ENCODE measurements at places on chromosomes 4 and X.

GRCh38 chr4:171814545-171814944 is 1.3 kb downstream of the GALNTL6 start:
- no peak for DNase-seq

DNA sequence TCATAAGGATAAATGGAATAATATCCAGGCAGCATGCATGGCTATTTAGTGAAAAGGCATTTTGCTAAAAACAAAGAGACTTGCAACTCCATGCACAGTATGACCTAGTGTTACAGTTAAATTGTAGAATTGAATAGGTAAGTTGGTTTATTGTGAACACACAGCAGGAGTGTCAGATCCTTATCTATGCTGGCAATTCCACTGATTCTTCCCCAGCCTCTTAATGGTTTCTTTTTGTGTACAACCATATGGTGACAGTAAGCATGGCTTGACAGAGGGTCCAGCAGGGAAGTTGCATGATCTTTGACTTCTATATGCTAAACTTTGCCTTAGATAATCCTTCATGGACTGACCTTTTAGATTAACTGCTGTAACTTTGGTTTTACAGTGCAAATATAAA is 936.6 kb upstream of the EPHA5 start:
- DNase-seq: no peak

DNA sequence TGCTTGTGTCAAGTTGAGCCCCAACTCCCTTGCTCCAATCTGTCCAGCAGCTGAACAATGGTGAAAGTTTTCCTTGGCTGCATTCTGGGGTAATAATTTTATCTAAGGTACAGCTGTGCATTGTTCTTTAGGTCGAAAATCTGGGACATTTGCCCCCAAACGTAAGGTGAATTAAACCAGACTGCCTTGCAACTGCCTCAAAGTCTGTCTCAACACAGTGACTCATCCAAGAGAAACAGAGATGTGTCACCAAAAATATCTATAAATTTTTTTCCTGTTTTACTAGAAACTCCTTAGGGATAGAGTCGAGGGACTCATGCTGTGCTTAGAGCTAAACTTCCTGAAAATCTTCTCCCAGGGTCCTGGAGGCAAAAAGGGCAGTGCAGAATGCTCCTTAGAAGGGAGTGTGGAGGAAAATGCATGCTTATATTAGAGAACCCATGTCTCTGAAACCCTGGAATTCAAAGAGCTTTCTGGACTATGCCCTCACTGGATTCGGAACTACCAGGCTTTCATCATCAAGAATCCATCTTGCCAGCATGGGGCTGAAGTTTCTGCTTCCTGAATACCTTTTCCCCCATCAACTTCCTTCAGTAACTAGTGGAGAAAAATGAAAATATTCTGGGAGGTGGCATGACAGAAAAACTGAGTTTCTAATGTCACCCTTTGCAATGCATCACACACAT is 115.7 kb downstream of the PALLD start:
- no peak for DNase-seq

DNA sequence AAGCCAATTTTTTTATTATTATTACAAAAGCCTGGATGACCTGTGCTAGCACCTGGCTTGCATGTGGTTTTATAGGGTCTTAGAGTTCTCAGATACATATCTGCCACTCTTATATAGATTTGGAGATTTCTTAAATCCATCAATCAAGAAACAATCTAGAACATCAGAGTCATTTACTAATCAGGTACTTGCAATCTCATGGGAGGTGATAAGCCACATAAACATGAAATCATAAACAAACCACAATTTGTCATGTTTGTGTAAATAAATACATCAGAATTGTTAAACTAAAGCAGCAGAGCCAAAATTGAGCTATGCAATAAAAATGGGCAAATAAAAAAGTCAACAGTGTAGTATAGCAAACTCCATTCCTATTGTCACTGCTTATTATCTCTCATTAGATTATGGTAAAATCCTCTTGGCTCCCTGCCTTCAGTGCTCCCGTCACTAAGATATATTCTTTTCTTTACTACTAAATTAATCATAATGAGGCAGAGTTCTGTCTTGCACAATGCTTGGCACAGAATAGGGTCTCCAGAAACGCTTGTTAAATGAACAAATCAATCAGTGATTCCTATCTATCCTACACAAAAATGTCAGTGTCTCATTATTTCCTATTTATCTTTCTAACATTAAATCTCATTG is 108.7 kb upstream of the TTC29 start:
- no peak for DNase-seq

GRCh38 chr4:85391071-85391470 is 83.9 kb upstream of the ARHGAP24 start:
- DNase-seq: no peak

DNA sequence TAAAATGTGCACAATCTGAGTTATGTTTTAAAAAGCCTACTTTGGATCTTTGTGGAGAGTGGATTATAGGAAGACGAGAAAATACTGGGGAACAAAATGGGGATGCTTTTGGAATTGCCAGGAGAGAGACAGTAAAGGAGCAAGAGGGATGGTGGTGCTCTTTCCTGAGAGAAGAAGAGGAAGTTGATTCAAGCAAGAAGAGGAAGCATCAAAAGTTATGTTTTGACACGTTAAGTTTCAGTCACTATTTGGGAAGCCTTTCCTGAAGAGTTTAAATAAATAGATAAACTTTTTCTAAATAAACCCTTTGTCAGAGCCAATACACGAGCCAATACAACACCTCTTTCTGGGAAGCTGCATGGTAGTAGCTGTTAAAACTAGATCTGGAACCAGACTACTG is 394.1 kb downstream of the GALNTL6 start:
- no peak for DNase-seq

DNA sequence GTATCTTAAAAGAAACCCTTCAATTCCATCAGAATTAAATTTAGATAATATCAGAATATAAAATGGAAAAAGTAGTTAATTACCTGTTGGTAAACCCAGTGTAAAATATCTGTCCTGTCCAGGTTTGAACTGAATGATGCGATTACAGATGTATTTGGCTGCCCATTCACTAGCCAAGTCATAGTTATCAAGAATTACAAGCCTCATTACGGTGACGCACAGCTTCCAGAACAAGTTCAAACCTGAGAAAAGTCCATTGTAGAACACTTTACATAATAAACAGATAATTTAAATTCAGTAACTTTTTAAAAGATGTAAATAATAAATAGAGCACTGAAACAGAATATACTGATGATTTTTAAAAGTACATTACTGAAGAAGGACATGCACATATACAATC is 4.4 kb downstream of the GNPDA2 start:
- DNase-seq: no peak

- no peak for DNase-seq
These were observed 33.5 kb downstream of the OR13H1 start for GRCh38 chrX:131577413-131577812.

DNA sequence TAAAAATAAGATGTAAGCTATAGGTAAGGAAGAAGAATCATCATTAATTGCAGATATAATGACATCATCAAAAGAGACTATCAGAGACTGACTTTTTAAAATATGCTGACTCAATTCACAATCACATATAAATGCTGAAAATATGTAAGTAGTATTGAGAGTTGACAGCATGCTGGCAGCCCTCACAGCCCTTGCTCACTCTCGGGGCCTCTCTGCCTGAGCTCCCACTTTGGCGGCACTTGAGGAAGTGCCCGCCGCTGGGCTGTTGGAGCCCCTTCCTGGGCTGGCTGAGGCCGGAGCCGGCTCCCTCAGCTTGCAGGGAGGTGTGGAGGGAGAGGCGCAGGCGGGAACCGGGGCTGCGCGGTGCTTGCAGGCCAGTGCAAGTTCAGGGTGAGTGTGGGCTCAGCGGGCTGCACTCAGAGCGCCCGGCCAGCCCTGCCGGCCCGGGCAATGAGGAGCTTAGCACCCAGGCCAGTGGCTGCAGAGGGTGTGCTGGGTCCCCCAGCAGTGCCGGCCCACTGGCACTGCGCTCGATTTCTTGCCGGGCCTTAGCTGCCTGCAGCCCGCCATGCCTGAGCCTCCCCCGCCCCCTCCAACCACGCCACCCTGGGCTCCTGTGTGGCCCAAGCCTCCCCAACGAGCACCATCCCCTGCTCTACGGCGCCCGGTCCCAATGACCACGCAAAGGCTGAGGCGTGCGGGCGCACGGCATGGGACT is 68.9 kb downstream of the RAB28 start:
- DNase-seq: no peak

- DNase-seq: no peak
These were observed 616.9 kb downstream of the ADGRL3 start for GRCh38 chr4:61817071-61817470.

DNA sequence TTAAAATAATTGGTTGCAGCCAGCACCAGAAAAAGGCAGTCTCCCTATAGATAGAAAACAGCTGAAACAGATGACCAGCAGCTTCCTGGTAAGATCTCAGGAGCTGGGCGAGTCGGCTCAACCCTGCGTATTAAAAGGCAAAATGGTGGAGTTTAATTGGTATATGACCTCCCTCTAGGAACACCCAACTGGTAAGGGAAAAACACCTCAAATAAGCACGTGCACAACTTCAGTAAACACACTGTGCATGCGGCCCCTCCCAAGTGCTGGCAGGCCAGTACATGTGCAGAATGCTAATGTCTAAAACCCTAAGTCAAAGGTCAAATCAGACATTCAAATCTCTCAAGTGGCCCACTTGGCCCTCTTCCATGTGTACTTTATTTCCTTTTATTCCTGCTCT is 103.2 kb upstream of the PDE5A start:
- no peak for DNase-seq

DNA sequence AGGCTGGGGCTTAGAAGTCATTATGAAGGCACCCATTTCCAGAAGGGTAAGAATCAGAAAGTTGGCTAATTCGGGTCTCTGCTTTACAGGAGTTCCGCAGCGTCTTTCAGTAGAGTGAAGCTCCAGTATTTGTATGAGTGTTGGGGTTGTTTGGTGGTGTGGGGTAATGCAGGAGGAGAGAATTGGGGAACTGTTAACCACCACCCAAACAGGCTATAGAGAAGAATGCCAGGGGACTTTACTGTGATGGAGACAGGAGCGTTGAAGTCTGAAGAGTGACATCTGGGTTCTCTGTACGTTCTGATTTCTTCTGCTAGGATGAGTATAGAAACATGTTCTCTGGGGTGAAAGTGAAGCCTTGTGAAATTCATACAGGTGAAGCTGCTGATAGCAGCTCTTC is 96.3 kb downstream of the TBL1X start:
- DNase-seq: no peak

- DNase-seq: peak; percentile 31
These were observed 155.2 kb downstream of the SMIM20 start for GRCh38 chr4:26069218-26069617.

DNA sequence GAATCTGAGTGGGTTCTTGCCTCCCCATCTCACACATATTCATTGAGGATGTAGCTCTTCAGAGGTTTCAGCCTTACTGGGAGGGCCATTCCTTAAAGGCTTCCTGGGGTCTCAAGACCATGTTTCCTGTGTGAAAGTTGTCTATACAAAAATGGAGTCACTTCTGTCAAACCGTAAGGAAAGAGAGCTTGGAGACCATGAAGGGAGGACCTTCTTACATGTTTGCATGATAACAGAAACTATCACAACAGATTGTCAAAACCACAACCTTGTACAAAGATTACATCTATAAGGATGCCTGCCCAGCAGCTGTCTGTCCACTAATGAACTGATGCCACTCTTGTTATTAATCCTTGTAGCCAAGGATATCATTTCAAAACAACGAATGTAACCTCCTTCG is 139.3 kb downstream of the PDE5A start:
- no peak for DNase-seq

GRCh38 chr4:149465955-149466354 is 349.7 kb downstream of the IQCM start:
- DNase-seq: no peak

DNA sequence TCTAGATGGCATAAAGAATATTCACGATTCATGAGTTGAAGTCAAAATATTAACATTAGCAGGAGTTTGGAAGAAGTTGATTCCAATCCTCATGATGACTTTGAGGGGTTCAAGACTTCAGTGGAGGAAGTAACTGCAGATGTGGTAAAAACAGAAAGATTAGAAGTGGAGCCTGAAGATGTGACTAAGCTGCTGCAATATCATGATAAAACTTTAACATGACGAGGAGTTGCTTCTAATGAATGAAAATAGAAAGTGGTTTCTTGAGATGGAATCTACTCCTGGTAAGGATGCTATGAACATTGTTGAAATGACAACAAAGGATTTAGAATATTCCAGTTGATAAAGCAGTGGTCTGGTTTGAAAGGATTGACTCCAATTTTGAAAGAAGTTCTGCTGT is 70.1 kb upstream of the TMLHE start:
- peak; percentile 32 for DNase-seq

GRCh38 chrX:96556886-96557285 is 127.8 kb upstream of the DIAPH2 start:
- DNase-seq: no peak

DNA sequence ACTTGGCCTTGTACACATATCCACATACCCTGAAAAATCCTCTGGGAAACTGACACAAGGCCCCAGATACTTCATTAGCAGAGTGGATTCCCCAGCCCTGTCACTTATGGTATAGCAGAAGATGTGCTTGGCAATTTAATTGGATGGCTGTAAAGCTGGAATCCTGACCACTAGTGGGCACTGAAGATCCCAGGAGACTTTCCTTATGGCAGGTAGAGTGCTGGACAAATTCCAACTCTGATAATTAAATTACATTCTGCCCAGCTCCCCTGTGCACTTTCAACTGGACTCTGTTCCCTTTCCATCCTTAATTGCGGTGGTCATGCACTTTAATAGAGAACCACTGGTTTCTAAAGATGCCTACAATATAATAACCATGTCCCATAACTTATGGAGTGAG is 119.8 kb downstream of the DCK start:
- DNase-seq: peak; percentile 10

GRCh38 chrX:40323977-40324376 is 226.2 kb upstream of the BCOR start:
- DNase-seq: no peak

GRCh38 chr4:113160548-113160947 is 111.1 kb downstream of the ANK2 start:
- no peak for DNase-seq

- peak; percentile 67 for DNase-seq
These were observed 6.2 kb upstream of the IQSEC2 start for GRCh38 chrX:53287493-53288138.

DNA sequence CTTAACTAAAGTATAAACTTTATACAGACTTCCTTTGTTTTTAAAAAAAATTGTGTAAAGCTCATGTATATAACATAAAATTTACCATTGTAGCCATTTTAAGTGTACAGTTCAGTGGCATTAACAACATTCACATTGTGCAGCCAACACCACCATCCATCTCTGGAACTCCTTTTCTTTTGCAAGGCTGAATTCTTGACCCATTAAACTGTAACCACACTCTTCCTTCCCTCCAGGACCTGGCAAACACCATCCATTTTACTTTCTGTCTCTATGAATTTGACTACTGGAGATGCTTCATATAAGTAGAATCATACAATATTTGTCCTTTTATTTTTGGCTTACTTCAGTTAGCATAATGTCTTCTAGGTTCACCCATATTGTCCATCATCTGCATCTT is 104.7 kb downstream of the RASL11B start:
- no peak for DNase-seq

GRCh38 chr4:168659741-168660465 is 163.1 kb downstream of the PALLD start:
- DNase-seq: no peak

DNA sequence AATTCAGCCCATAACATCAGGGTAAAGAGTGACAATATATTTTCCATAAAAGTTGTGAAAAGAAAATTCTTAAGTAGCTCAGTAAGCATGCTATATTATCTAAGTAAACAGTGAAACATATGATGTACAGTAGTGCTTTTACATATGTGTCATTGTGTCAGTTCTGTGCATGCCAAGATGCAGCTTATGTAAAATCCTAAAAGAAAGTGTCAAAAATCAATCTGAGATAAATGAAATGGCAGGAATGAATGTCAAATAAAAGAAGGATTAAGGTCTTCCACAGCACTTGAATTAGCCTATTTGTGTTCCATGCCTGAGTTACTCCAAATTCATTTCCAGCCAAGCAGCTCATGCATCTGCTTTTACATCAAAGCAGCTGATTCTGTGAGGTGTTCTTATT is 452.7 kb upstream of the HS3ST1 start:
- no peak for DNase-seq
